MM.1S (cell line): ENCODE measurements at places on chromosomes 6 and 20.

GRCh38 chr20:44683263-44684046 is 31.7 kb upstream of the CCN5 start:
- DNase-seq = peak; percentile 73

GRCh38 chr6:40196135-40196518 is 261.9 kb upstream of the MOCS1 start:
- no peak for DNase-seq

DNA sequence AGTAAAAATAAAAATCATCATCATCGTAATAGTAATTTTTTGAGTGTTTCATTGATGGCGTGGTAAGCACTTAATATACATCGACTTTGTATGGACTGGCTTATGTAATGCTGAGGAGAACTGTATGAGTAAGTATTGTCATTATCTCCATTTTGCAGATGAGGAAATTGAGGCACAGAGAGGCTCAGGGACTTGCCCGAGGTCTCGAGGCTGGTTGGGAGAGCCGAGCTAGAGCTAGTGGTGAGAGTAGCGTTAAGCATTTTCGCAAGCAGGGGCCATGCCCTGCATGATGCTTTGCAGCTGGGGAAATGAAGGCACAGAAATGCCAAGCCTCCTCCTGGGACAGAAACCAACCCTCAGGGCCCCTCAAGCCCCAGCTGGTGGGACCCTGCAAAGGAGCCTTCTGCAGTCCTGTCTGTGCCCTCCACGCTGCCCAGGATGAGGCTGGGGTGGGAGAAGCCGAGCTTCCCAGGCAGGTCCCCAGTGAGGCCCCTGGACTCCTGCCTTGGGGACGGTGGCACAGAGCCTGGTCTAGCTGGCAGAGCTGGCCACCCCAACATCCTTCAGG is 31.1 kb upstream of the STX16 start:
- no peak for DNase-seq

GRCh38 chr6:90343576-90343975 is 46.9 kb upstream of the BACH2 start:
- DNase-seq = no peak

DNA sequence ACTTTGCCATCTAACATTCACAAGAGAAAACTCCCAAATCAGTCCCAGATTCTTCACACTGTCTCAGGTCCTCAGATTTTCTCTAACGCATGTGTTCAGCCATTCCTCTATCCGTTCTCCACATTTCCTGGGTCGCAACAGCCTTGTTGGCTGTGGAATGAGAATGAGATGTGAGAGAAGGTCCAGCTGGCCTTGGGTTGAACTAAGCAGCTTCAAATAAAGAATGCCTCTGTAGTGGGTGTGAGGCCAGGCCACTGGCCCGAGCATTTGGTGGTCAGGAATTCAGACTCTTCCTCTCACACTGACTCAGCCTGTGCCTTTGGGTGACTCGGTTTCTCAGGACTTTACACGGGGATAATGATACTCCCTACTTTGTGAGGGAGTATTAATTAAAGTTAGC is 73.8 kb upstream of the CCN6 start:
- no peak for DNase-seq

DNA sequence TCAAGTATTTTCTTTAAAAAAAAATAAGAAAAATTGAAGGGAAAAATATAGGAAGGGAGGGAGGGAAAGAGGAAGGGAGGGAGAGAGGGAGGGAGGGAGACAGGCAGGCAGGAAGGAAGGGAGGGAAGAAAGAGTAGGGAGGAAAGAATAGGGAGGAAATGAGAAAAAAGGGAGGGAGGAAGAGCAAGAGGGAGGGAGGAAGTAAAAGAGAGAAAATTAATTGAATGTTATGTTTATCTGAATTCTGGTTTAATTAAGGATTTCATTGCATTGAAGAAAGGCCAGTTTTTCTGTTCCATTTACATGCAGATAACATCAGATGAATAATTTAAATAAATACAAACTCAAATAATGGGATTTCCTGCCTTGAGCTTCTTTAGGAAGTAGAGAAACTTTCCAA is 47.8 kb downstream of the TENT5A start:
- DNase-seq = no peak

DNA sequence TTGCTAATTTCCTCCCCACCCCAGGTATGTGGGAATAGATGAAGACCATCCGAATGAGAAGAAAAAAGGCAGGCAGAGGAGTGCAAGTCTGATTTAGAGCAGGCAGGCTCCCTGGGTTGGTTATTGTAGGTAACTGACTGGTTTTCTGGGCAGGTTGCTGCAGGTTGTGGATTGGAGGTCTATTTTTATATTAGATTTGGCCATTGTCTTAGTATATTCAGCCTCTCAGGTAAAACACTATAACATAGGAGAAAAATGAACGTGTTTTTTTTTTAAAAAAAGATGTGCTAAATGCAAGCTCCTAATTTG is 492 bp upstream of the TBC1D7 start:
- DNase-seq = no peak

- DNase-seq = peak; percentile 44
These were observed 645 bp downstream of the REV3L start for GRCh38 chr6:111482188-111482958.

DNA sequence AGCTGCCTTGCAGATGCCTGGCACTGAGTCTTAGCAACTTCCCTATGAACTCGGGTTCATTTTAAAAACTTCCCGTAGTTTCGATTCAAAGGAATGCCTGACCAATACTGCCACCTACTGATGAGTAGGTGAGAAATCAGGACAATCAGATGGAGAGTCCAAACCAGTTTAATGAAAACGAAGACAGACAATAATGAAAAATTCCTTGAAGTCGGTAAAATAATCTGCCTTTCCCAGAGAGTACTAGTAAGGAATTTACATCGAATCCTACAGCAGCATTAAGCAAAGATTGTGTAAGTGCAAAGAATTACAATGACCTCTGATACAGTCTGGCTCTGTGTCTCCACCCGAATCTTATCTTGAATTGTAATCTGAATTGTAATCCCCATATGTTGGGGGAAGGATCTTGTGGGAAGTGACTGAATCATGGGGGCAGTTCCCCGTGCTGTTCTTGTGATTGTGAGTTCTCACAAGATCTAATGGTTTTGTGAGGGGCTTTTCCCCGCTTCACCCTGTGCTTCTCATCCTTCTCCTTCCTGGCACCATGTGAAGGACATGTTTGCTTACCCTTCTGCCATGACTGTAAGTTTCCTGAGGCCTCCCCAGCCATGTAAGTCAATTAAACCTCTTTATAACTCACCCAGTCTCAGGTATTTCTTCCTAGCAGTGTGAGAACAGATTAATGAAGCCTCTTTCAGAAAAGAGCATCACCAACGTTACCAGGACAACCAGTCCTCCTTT is 134.4 kb downstream of the ARHGAP18 start:
- no peak for DNase-seq

GRCh38 chr20:63957690-63958441 is 1.6 kb upstream of the UCKL1 start:
- DNase-seq = peak; percentile 66

DNA sequence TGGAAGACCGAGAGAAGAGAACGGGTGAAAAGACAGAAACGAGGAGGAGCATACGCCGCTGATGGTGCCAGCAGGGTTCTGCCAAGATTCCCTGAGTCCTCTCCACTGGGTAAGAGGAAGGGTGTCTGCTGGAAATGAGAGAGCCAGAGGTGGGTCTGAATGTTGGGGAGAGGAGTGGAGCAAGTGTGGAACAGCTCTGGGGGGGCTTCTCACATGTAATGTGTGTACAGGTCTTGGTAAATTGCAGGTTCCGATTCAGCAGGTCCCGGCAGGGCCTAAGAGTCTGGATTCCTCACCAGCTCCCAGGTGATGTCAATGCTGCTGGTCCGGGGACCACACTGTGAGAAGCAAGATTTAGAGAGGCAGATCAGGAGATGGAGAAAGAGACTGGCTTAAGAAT is 1.5 kb upstream of the EBF4 start:
- DNase-seq = no peak

GRCh38 chr20:36852187-36852586 is 23.8 kb upstream of the TLDC2 start:
- no peak for DNase-seq

DNA sequence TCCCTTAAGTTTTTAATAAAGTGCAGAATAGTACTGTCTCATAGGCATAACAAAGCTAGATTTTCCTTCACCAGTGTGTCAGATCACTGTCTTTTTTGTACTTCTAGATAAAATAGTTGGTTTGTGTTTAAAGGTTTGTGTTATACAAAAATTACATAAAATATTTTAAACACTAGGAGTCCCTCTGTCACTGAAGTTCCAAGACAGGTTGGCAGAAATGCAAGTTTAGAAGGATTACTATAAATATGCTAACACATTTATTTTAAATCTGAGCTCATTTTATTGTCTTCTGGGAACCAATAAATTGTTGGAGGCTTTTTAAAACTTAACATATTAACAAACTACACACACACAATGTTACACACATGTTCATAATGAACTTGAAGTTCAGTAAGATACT is 30.8 kb upstream of the RUNX2 start:
- DNase-seq = no peak

DNA sequence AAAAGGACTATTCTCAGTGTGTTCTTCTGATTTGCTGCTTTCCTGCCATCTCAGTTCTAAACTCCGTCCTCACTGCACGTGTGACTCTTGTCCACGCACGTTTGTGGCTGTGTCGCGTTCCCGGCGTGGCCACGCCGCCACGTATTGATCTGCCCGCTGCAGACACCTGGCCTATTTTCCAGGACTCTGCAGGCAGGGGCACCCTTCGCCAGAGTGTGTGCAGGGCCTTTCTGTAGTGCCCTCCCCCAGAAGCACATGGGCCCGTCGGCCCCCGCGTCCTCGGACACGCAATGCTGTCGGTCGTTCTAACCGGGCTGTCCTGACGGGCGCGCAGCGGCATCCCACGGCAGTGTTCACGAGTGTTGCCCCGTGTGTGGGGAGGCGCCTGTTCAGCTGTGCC is 87.6 kb downstream of the YTHDF1 start:
- no peak for DNase-seq

DNA sequence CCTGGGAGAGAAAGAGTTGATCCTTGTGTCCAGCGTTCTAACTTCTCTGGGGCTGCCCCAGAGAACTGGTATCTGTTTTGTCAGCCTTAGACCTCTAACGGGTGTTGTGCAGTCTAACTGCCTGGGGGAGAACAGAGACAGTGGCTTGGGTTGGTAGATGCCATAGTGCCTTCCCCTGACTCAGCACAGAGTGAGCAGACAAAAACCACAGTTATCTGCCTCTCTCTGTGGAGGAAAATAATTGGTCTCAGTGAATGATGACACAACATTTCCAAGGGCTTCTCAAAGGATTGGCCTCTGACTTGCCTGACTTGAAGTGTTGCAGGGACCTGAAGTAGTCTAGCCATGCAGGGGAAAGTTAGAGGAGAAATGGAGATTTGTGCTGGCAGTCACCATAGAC is 226.2 kb upstream of the MAN1A1 start:
- DNase-seq = peak; percentile 84

DNA sequence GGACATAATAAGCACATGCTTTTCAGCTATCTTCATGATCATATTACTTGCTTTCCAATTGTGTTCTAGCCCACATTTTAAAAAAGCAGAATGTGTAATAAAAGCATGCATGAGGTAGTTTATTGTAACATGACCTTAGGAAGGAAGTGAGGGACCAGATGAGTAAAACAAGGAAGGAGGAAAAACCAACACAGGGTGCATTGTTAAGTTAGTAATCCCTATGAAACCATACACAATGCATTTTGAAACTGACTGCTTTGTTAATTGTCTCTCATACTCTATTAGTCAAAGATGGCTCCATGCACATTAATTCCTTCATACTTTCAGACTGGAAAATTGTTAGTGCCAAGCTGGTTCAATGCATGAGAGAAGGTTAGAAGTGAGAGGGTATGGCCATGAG is 37.7 kb upstream of the CENPW start:
- no peak for DNase-seq

DNA sequence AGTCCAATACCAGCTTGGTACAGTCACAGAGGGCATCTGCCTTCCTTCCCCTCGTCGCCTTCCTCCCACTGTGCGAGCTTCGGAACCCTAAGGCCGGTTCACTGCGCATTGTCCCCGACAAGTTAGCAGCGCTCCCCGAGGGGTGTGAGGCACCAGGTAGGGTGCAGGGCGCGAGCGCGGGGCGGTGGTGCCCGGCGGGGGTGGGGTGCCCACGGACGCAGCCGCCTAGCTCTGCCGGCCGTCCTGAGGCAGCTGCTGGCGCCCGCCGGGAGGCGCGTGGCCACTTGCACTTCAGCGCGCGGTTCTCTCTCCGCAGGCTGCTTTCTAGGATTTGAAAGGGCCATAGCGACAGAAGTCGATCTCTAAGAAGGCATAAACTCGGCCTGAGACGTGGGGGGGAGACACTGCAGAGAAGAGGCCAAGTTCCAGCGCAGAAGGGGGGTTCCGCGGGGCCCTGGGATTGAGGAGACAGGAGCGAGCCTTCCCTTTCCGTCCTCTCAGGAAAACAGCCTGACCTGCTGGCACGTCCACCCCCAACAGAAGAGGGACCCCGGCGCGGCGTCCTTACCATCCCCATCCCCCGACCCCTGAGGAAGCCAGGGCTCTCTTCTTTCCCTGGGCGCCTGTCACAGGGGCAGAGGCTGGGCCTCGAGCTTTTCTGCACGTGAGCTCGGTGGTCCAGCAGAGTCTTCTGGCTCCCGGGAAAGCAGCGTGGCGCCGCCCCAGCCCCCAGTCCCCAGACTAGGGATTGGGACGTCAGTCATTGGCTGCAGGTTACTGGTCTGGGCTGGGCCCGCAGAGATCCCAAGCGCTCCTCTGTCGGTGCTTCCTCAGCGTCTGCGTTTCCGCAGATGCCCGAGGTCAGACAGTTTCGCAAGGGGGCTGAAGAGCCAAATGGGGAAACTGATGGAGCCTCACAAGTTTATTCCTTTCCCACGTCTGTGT is 15.6 kb upstream of the PRDM13 start:
- DNase-seq = no peak

DNA sequence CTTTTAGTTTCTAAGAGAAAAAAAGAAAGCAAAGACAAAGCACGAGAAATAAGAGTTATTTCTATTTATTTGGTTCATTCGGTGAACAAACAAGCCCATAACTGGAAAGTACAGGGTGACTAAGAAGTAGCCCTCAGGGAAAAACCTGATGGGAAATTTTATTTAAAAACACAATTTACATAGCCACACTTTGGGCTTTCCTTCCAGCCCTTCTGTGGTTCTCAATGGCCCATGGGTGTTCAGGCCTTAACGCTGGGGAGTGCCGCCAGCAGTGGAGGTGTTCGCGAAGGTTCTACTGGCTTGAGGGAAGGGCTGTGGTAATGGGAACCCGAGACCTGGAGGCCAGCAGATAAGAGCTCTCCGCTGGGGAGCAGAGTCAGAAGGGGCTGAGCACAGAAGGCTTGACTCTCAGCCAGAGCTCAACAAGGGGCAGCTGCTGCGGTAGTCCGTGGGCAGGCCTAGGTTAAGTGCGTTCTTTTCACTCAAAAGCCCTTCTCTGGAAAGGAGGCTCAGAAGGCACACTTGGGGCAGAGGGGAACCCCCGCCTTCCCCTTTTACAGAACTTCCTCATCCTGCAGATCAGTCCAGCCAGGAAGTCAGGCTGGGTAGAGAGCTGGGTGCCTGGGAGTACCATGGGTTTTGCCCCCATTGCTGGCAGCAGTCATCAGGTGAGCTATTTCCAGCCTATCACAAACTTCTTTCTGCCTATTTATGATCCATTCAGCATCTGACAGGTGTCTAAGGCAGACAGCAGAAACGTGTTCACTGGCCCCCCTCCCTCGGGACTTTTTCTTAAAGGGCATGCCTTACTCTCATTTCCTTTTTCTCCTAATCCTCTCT is 8.8 kb upstream of the CD83 start:
- no peak for DNase-seq

GRCh38 chr6:121849477-121849876 is 414.0 kb downstream of the GJA1 start:
- DNase-seq = peak; percentile 74
